Hair follicle dermal papilla cell (primary cell): ENCODE measurements at places on chromosomes 7 and 10. TPM values are rescaled to one million over a fixed set of nuclear protein-coding genes. Genes with fewer than 3 reads are reported as not detected.

PHKG1 gene
- total RNA-seq = 3.8 and 7.0 TPM in 2 replicates

OPN4 gene
- not detected in 2 replicates for total RNA-seq

PFKP gene
- total RNA-seq = 66.7 and 83.2 TPM in 2 replicates

USP6NL gene
- total RNA-seq = 11.4 and 12.7 TPM in 2 replicates

FRMPD2 gene
- total RNA-seq = not detected in 2 replicates

TEX47 gene
- not detected in 2 replicates for total RNA-seq

GPR85 gene
- total RNA-seq = 2.4 and 2.8 TPM in 2 replicates

CYP2E1 gene
- total RNA-seq = 1.3 and 1.5 TPM in 2 replicates

WDR11 gene
- total RNA-seq = 76.7 and 87.8 TPM in 2 replicates

BMPER gene
- 93.3 and 132 TPM in 2 replicates for total RNA-seq

MSRB2 gene
- 9.1 and 10.0 TPM in 2 replicates for total RNA-seq

TECPR1 gene
- 22.5 and 28.6 TPM in 2 replicates for total RNA-seq

MMD2 gene
- not detected in 2 replicates for total RNA-seq

ERVW-1 gene
- total RNA-seq = not detected in 2 replicates

CRHR2 gene
- not detected in 2 replicates for total RNA-seq

DDX21 gene
- 54.3 and 60.4 TPM in 2 replicates for total RNA-seq

VWC2 gene
- not detected in 2 replicates for total RNA-seq

RPP30 gene
- total RNA-seq = 25.5 and 29.0 TPM in 2 replicates

UTF1 gene
- total RNA-seq = not detected in 2 replicates

ANKRD7 gene
- 2.9 and 3.1 TPM in 2 replicates for total RNA-seq

TRIL gene
- total RNA-seq = 11.8 and 17.7 TPM in 2 replicates

PRSS2 gene
- not detected in 2 replicates for total RNA-seq
